ENCODE measurements at places on chromosomes 11 and 22.

DNA sequence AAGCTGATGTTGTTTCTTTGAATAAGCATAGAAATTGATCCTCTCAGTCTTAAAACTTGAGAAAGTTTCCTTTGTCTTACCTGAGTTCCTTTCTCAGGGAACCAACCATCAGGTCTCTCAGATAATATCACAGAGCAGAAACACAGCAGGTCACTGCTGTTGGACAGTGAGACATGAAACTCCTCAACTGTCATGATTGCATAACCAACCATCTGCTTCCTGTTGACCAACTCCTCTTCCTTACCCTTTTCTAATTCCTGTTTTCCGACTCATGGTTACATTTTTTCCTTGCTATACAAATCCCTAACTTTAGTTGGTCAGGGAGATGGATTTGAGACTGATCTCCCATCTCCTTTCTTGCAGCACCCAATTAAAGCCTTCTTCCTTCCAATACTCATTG lies 845.3 kb downstream of the FAM181B start:
- peak; percentile 8 for DNase-seq

DNA sequence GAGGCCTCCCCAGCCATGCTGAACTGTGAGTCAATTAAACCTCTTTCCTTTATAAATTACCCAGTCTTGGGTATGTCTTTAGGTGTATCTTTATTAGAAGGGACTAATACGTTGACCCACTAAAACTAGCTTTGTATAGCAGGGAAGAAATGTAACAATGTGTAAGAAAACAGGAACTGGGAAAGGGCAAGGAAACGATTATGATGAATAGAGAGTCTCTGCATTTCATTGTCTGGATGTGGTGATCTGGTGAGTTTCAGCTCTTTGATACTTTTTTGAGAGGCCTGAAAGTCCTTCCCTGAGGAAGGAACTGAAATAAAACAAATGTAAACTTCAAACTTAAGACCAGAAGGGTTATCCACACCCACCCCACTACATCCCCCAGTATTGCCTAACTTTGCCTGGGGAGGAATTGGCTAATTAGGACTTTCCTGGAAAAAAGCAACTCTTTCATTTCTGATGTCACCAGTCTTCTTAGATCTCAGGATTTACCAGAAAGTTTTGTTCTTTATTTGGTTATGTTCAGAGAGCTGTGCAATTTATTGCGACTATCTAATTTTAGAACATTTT lies 119.0 kb downstream of the LDLRAD3 start:
- no peak for DNase-seq

DNA sequence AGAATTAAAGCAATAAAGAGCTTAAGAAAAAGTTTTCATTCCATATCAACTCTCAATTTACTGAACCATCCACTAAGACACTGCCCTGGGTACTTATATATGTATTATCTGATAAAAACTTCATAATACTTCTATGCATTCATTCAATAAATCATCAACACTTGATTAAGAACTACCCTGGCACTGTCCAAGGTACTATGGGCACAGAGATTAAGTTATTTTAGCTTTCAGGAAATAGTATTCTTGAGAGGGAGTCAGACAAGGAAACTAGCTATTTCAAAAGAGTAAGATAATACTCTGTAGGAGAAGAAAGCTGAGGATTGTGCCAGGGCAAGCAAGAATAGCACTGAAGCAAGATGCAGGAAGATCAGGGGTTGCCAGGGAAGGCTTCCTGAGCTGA lies 640.8 kb downstream of the FAM181B start:
- no peak for DNase-seq

GRCh38 chr22:35379146-35379993 lies 1.5 kb upstream of the HMOX1 start:
- no peak for DNase-seq

Data from fibroblast of skin of scalp (primary cell).